ENCODE measurements at places on chromosomes 1 and 21. TPM values are rescaled to one million over a fixed set of nuclear protein-coding genes. Genes with fewer than 3 reads are reported as not detected.

GRCh38 chr1:16903054-16903453, 7.3 kb downstream of the RNU1-2 start:
- DNase-seq, result no peak

- DNase-seq, result no peak
Measured at GRCh38 chr1:10734962-10735544, 61.4 kb downstream of the CASZ1 start.

CCDC24 gene
- total RNA-seq, result 0.73 TPM

SAMSN1 gene
- 1.4 TPM for total RNA-seq

GRCh38 chr1:205980237-205980870, 22.8 kb downstream of the RAB7B start:
- DNase-seq, result no peak

DNA sequence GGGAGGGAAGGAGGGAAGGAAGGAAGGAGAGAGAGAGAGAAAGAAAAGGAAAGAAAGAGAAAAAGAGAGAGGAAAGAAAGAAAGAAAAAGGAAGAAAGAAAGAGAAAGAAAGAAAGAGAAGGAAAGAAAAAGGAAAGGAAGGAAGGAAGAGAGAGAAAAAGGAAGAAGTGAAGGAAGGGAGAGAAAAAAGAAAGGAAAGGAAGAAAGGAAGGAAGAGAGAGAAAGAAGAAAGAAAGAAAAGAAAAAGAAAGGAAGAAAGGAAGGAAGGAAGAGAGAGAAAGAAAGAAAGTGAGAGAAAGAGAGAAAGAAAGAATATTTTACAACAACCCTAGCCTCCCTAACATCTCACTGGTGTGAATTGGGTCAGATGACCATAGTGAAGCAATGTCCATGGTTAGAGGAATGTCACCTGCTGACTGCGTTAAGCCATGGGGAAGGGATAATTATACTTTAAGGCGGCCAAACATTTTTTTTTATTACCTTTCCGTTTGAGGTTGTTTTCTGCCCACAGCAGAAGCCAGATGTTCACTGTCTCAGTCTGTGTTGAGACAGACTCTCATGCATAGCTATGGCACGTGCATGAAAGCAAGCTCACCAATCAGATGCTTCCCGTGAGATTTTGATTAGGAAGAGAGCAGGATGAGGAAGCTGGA, 76.4 kb downstream of the SNRPE start:
- DNase-seq, result no peak

SPATA6 gene
- total RNA-seq, result 7.0 TPM

Data from gastrocnemius medialis (tissue), 4 donors.